ENCODE measurements at places on chromosomes 2 and 18. TPM values are rescaled to one million over a fixed set of nuclear protein-coding genes. Genes with fewer than 3 reads are reported as not detected.

GRCh38 chr18:34807106-34807796 is 97.2 kb downstream of the DTNA start:
- DNase-seq, result no peak

DNA sequence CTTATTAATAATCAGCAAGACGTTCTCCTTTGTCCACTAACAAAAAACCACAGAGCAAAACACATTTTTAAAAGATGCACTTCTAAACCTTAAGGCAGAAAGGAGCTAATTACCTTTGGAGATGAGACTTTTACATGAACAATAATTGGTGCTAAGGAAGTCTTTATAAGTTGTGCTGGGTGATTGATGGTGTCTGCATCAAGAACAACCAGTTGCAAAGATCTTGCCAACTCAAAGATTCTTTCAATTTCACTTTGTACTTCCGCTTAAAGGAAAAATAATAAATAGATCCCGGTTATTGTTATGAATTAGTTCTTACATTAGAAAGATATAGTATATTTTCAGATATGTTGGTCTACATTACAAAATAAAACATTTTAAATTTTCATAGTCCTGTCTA is 26.9 kb upstream of the ARL5A start:
- DNase-seq, result no peak

DNA sequence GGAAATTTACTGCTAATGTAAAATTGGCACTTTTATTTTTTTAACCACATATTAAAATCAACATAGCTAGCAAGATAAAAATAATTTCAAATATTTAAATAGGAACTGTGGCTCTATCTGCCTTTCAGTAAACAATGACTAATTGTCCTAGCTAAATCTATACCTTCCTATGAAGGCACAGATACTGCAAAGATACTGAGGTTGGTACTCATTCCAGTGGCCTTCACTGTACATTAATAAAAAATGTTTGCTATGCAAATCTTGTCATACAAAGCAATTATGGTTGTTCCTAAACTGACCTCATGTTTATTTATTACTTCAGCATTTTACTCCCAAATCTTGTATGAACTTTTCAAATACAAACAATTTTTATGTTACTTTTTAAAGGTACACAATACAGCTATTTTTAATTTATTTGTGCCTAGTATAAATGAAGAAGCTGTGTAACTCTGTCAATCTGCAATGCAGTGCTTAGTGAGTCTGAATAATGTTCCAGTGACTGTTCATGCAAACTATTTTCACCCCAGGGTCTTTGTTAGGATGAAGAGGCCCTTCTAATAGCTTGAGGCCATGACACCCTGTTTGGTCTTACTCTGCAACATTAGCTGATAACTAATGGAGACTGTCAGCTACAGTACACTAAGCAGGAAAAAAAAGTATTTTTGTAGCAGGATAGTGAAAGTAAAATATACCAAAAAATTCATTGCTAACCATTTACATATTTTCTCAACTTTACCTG is 9.3 kb upstream of the ERBB4 start:
- DNase-seq, result no peak

- peak; percentile 8 for DNase-seq
Measured at GRCh38 chr2:27583390-27583915, 611 bp downstream of the ZNF512 start.

- no peak for DNase-seq
Measured at GRCh38 chr18:75122334-75122958, 86.5 kb downstream of the PTGR3 start.

- DNase-seq, result no peak
Measured at GRCh38 chr2:149466635-149467034, 120.9 kb downstream of the MMADHC start.

Gene CHRND
- 0.43 TPM for polyA plus RNA-seq

- no peak for DNase-seq
Measured at GRCh38 chr18:64981915-64982314, 768.9 kb upstream of the CDH7 start.

Gene TMEM247
- polyA plus RNA-seq, result not detected

- no peak for DNase-seq
Measured at GRCh38 chr2:134217924-134218323, 35.9 kb upstream of the MGAT5 start.

Gene SERPINB13
- 9.8 TPM for polyA plus RNA-seq

DNA sequence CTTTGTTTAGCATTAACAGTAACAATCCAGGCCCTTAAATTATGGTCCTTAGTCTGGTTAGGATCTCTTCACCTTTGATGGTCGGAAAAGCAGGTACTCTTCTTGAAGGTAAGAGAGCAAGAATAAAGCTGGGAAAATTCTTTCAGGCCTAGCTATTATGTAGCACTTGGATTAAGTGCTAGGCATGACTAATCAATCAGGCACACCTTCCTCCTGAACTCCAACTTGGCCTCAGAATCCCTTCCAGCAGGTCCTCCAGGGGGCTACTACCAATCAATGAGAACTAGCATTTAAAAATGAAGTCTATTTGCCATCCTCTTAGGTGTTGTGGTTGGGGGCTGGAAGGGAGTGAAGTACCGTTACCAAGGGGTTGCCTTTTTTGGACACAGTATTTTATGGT is 3.7 kb downstream of the SMYD1 start:
- no peak for DNase-seq

DNA sequence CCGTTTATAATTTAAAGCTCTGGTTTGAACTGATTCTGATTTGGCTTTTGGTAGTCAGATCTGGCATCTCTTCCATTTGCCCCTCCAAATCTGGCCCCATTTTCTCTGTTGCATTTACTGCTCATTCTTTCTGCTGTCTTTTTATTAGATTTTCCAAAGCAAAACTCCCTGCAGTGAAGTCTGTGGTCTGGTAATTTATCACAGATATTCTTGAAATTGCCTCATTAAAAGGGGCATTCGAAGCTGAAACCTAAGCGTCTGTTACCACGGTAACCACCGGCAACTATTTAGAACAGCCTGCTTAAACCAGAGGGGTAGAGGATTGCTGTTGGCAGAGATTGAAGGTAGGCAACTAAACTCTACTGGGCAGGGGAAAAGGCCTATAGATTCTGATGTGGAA is 111.5 kb upstream of the UPP2 start:
- no peak for DNase-seq

DNA sequence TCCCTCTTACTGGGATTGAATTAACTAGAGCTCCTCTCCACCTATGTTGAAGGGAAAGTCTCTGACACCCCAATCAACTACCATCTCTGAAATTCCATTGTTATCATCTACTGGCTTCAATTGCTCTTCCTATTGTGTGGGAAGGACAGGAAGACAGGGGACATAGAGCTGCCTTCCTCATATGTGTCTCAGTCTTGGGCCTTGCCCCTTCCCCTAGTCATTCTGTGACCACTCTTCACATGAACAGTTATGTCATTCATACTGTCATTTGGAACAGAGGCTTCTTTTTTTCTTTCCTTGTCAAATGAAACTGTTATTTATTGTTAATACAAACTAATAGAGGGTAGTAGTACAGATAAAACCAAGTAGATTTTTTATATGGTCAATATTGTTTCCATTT is 69.6 kb upstream of the EMILIN2 start:
- no peak for DNase-seq

DNA sequence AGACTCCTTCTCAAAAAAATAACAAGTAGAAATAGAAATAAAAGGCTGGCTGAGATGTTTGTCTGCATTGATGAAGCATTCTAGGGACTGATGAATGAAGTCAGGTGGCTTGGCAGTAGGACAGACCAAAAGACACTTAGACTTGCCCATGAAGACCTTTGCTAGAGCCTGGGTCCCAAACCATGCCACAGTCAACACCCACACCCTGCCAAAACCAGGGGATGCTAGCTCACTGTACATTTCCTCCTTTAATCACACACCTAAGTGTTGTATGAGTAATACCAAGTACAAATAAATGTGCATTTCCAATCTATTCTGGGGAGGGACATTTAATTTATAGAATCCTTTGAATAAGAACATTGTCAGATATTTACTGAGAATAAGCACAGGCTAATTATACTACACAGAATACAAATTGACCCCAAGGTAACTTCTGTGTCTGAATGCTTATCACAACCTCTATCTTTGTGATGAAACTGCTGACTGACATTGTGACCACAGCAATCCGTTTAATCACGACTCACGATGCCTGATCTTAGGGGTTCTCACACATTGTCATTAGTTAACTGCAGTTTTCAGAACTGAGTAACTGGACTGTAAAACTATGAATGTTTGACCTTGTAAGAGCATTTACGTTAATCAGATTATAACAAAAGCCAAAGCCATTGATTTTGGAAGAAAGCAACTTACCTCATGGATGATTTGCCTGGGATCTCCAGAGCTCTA is 10.5 kb upstream of the NOL10 start:
- no peak for DNase-seq

DNA sequence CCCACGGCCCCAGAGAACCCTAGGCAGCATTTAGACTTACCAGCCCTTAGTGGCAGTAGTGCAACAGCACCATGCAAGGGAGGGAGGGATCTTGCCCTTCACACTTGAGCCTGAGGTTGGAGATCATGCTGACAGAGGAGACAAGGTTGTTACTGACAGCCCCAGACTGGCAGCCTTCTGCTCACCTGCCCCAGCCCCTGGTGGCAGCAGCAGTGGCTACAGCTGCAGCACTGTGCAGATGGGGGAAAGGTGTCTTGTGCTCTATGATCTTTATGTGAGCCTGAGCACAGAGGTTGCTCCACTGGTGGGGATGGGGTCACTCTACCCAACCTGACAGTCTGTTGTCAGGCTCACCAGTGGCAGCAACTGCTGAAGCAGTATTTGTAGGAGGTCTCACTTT is 501.2 kb upstream of the LRRTM4 start:
- no peak for DNase-seq

DNA sequence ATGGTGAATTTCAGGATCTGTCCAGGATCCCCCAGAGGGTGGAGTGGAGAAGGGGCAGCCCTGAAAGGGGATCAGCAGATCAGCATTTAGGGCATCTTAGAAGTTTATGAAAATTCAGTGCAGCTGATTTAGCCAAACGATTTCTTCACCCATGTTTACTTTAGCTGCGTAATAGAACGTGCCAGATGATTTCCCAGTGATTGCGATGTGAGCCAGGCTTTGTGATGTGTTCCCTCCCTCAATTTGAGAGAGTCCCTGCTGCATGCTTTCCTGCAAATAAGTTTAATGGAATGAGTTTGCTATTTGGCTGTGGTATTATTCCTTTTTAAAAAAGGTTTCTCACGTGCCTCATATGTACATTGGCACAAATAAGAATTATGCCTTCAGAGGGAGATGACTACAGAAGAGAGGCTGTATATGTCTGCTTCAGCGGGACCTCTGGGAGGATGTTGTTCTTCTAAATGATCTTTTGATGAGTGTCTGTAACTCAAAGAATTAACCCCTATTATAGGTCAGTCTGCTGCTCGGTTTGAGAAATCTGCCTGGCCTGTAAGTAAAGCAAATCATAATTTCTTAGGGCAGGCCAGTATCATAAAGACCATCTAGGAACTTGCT is 111.9 kb downstream of the MRO start:
- no peak for DNase-seq

GRCh38 chr18:50895350-50896045 is 16.6 kb downstream of the ME2 start:
- no peak for DNase-seq

GRCh38 chr18:48623468-48624235 is 84.8 kb downstream of the CTIF start:
- no peak for DNase-seq

DNA sequence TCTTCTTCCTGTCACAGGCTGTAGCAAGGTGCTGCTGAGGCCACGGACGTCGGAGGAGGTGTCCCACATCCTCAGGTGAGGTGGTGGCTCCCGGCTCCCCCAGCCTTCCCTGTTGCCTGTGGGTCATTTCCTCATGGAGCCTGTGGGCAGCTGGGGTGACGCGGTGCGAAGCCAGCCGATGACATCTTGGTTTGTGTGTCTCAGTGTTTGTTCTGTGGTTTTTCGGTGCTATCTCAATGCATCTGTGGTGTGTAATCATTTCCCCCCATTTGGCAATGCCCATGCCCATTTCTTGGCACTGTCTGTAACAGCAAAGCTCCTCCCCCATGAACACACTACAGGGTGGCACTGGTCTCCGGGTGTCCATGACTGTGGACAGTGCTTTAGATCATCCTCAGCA is 6.6 kb downstream of the D2HGDH start:
- no peak for DNase-seq

DNA sequence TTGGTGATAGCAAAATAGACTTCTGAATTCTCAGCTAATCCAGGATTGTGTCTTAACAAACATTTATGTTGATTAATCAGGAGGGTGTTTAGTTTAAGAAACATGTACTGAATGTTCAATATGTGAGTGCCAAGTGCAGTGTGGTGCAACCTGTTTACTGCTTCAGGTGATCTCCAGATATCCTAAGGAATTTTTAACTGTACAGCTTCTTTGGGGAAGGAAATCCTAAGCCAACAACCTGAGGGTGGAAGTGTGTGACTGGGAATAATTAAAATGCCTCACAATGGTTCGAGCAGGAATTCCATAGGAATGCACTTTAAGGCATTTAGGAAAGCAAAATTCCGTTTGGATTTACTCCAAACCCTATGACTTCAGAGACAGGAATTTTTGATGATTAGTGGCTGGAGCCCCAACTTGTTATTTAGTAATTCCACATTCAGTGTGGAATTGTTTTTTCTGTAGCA is 16.4 kb downstream of the CRIM1 start:
- no peak for DNase-seq

GRCh38 chr2:10530607-10531239 is 82.6 kb upstream of the ODC1 start:
- DNase-seq, result no peak

DNA sequence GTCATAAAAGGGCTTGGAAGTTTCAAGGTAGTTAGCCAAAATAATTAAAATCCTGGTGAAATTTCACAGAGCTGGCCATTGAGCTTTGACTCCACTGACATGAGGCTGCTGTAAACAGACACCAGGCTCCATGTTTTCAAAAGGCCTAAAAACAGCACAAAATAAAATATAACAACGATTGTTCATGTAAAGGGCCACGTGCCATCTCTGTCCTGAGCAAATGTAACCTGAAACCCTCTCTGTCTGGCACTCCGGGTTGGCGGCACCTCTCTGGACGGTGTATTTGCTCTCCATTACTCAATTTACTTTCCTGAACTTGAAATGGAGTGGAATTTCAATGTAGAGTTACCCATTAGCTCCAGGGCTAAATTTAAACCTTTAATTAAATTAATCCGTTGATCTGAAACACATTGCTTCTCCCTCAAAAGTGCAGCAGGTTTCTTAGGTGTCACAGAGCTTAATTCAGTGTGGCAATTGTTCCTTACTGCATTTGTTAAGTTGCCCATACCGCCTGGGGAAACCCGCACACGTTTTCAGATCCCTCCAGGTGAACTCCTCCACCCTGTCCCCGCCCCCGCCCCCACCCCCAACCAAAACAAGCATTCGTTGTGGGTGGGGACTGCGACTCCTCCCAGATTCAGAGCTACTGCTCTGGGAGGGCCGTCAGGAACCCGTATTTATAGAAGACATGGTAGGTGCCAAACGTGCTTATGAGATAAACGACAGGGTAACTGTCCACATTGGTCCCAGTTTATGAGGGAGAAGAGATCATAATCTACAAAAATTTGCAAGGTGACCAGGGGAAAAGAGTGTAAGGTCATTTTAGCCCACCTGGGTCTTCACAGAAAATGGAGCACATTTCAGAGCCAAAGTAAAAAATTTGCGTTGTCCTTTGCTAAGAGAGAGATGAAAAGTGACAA is 1.2 kb upstream of the CABLES1 start:
- DNase-seq, result peak; percentile 64

Gene C1QL2
- 0.89 TPM for polyA plus RNA-seq

Gene NT5DC4
- polyA plus RNA-seq, result 0.25 TPM

Gene RESP18
- polyA plus RNA-seq, result 0.07 TPM

Gene ASAP2
- polyA plus RNA-seq, result 6.7 TPM

Data from thymus (tissue), 14 donors.